GM23248 (cell line): ENCODE measurements at places on chromosomes 4 and X. TPM values are rescaled to one million over a fixed set of nuclear protein-coding genes. Genes with fewer than 3 reads are reported as not detected.

DNA sequence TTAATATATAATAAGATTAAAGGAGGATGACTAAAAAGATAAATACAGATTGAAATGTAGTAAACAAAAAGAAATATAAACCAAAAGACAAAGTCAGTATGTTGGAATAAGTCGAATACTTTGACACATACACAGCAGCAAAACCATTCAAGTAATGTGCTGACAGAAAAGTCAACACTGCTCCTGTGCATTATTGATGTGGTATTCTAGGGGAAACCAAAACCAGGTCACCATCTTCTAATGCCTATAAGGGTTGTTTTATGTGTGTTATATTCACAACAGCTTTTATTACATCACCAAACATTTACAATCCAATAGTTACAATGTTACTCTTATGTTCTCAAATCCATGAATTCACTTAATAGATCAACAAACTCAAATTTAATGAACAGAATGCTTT lies 111.8 kb upstream of the DKK2 start:
- DNase-seq: no peak

SOWAHD gene
- 0.22 TPM in 1 of 2 replicates, not detected in the other for total RNA-seq

DNA sequence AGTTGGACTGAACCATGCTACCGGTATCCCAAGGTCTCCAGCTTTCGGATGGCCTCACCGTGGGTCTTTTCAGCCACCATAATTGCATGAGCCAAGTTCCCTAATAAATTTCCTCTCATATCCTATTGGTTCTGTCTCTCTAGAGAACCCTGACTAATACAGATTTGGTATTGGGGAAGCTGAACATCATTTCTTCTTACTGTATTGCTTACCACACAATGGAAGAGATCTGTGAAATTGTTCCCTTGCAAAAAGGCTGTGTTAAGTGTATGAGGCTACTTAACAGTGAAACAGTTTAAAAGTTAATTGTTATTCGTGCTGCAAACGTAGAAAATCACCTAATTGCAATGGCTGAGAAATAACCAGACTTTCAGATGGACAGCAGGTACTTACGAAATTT lies 34.0 kb downstream of the PLAC8 start:
- no peak for DNase-seq

- DNase-seq: no peak
These were observed 34.7 kb downstream of the FRMPD3 start for GRCh38 chrX:107484002-107484726.

DNA sequence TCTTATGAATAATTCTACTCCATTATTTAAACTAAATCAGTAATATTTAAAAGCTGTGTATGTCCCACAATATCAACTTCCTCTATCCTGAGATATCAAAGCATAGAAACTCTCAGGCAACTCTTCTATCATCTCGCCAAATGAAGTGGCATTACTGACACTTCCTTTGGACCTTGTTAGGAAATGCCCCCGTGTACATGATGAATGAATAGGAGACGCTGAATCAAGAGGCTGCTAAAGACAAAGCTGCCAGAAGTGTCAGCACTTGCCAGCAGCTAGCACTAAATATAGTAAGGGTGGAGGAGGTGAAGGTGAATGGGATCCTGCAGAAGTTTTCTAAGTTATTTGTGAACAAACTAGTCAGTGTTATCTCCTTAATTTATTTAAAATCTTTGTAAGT lies 99.5 kb upstream of the BLTP1 start:
- no peak for DNase-seq

GRCh38 chr4:1097553-1097952 lies 15.8 kb downstream of the RNF212 start:
- DNase-seq: no peak

GRCh38 chr4:26319467-26319948 lies 1.3 kb upstream of the RBPJ start:
- peak; percentile 99 for DNase-seq

- peak; percentile 2 for DNase-seq
These were observed 239.6 kb upstream of the TRAM1L1 start for GRCh38 chr4:117324851-117325491.

GRCh38 chr4:55355555-55355954 lies 9.5 kb downstream of the SRD5A3 start:
- DNase-seq: no peak

GRCh38 chr4:56118055-56118454 lies 169.3 kb downstream of the CEP135 start:
- no peak for DNase-seq

HPGDS gene
- not detected in 2 replicates for total RNA-seq

DNA sequence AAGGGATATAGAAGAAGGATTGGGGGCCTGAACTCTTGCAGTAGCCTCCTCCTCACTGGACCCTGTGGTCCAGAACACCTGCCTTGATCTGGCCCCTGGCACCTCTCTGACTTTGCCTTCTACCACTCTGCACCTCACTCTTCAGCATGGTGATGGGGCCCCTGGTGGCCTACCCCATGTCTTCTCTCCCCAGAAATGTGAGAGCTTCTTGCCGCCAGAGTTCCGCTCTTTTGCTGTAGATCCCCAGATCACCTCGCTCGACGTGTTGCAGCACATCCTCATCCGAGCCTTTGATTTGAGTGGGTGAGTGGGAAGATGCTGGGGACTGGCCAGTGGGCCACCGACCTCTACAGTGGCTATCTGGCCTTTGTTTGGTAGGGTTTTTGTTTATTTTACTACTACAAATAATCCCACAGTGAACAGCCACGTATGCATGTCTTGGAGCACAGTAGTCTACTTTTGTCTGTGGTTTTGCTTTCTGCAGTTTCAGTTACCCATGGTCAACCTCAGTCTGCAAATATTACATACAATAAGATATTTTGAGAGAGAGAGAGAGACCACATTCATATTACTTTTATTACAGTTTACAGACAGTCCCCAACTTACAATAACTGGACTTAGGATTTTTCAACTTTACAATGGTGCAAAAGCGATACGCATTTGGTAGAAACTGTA lies 1.8 kb downstream of the TBC1D25 start:
- no peak for DNase-seq
